ENCODE measurements at places on chromosomes 1 and 21.

DNA sequence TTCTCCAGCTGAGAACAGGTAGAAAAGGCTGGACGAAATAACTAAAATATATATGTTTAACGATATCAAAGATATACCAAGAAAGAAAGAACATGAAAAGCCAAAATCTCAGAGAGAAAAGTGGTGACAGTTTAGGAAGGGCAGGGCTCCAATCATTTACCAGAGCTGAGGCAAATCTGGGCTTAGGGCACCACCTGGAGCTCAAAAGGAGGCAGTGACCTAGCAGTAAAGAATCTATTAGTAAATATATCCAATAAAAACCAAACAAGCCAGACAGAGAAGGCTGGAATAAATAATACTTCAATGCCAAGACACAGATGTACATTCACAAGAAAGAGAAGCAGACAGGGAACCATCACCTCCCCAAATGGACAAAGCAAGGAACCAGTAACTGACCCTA, 43.5 kb downstream of the CHIA start:
- DNase-seq, result no peak

GRCh38 chr1:67830226-67830625, 3.0 kb downstream of the GNG12 start:
- no peak for DNase-seq

DNA sequence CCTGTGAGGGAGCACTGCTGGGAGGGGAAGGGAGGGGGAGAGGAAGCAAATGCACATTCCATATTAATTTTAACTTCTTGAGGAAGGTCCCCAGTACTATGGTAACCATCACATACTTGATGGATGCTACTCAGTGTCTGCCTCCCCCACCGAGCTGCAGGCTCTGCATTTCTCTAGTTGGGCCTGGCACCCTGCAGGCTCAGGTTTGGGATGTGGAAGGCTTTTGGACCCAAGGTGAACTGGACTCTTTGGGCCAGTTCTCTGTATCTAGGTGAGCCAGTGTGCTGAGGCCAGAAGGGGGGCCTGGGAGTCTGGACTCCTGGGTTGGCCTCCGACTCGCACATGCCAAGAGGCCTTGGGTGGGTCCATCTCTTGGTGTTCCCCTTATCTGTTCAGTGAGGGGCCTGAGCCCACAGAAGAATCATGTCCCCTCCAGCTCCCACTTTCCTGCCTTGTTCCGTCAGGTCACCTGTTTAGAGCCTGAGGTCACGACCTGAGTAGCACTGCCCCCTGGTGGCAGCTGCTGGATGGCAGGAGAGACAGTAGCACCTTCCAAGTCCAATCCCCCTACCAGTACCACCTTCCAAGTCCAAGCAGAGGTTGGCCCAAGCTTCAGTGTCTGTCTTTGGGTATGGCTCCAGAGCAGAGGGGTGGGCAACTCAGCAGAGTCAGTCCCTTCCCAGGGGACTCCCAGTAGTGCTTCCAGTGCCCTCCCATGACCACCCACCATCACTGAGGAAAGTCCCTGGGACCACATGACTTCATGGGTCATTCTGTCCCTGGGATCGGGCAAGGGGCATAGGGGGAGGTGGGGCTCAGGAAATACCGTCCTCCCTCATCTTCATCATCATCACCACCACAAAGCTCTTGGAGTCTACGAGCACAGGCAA, 241.8 kb downstream of the TRABD2B start:
- DNase-seq, result no peak

GRCh38 chr1:160489513-160490261, 33.4 kb downstream of the SLAMF6 start:
- DNase-seq, result no peak

GRCh38 chr1:7885513-7886404, 32.9 kb upstream of the UTS2 start:
- DNase-seq, result no peak

DNA sequence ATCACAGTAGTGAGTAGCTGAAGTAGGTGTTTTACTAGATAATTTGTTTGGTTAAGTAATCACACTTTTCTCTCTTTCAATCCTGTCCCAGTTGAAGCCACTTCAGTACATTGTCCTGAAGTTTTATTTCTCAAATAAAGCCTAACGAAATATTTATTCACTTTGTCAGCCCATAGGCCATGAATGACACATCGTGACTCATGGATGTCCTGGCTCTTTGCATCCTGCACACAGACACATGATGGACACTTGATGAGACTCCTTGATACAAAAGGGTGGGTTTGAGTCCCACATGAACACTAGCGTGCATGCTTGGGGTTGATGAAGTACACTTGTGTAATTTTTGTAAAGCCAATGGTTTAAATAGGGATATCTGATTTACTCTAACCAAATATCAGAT, 22.7 kb upstream of the LAMC2 start:
- DNase-seq, result no peak

GRCh38 chr1:80675454-80675853, 1125.3 kb upstream of the ADGRL2 start:
- DNase-seq, result no peak

DNA sequence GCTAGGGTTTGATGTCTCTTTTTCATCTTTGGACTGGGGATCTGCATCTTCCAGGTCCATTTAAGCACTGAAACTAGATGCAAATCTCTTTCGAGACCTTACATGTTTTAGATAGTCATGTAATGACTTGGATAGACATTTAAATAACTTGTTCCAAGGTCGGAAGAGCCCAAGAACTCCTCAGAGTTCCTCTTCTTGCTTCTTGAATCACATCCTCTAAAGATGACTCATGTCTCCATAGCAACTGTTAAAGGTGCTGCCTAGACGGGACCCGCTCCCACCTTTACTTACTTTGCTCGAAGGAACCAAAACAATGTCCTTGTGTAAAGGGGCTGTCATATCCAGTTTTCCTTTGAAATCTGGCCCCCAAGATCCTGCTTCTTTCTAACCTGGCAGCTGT, 130.0 kb downstream of the EDEM3 start:
- no peak for DNase-seq

DNA sequence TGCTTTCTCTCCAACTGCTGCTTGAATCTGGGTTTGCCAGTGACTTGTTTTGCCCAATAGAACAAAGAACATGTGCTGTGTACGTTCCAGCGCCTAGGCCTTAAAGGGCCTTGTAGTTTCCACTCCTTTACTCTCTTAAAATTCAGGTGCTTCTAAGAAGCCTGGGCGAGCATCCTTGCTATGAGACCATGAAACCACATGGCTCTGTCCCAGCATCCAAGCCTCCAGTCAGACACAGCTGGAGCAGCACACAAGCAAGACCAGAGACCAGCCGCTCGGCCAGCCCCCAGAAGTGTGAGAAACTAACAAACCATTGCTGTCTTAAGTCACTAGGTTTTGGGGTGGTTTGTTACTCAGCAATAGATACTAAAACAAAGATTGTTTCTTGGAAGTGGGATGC, 15.1 kb downstream of the PLEKHO1 start:
- no peak for DNase-seq

GRCh38 chr1:119662034-119662437, 14.0 kb upstream of the ZNF697 start:
- no peak for DNase-seq

GRCh38 chr1:247146671-247147070, 25.1 kb downstream of the ZNF124 start:
- no peak for DNase-seq

DNA sequence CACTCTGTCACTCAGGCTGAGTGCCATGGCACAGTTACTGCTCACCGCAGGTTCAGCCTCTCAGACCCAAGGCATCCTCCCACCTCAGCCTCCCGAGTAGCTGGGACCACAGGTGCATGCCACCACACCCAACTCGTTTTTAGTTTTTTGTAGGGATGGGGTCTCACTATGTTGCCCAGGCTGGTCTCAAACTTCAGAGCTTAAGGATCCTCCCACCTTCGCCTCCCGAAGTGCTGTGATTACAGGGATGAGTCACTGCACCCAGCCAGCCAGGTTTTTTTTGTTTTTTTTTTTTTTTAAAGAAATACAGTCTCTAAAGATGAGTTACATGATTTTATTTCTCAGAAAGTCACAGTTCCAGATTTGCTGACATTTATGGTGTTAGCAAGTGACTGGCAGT, 29.0 kb downstream of the BACE2 start:
- DNase-seq, result no peak

- DNase-seq, result no peak
These were observed 14.4 kb upstream of the DIPK1A start for GRCh38 chr1:92975551-92976232.

GRCh38 chr1:147640553-147641165, 29.7 kb downstream of the ACP6 start:
- DNase-seq, result peak; percentile 66

DNA sequence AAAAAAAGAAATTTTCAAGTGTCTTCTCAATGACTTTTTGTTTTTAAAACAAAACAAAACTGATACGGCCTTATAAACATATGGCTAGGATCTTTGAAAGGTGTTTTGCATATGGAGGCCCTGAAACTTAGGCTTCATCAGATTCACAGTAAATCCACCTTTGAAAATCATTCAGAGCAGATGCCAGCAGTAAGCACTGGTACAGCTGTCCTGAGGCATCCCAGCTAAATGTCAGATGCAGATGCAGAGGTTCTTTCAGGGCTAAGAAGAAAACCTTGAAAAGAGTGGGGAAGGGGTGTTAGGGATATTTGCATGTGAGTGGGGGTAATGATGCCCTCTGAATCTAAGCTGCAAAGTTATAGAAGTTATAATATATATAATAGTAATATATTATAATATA, 56.2 kb upstream of the GNG12 start:
- no peak for DNase-seq

GRCh38 chr1:222844411-222844779, 29.6 kb downstream of the DISP1 start:
- DNase-seq, result no peak

DNA sequence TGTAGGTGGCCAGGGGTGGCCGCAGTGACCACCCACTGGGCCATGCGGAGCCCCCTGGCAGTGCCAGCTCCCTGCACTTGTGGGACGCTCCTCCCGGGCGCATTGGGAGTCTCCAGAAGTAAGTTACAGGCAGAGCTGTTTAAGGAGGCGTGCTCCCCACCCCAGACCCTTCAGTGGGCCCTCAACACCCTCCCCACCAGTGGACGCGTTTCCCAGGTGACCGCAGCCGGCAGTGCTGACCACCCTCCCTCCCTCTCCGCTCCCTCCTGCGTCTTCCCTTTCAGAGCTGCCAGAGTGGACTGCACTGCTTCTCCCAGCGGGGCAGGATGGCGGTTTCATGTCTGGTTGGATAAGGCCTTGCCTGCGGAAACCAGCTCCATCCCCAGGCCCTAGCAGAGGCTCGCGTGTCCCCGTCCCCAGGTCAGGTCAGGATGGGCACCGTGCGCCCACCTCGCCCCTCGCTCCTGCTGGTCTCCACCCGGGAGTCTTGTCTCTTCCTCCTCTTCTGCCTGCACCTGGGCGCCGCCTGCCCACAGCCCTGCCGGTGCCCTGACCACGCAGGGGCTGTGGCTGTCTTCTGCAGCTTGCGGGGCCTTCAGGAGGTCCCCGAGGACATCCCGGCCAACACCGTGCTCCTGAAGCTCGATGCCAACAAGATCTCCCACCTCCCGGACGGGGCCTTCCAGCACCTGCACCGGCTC, 1.1 kb downstream of the LRRC3 start:
- DNase-seq, result no peak

DNA sequence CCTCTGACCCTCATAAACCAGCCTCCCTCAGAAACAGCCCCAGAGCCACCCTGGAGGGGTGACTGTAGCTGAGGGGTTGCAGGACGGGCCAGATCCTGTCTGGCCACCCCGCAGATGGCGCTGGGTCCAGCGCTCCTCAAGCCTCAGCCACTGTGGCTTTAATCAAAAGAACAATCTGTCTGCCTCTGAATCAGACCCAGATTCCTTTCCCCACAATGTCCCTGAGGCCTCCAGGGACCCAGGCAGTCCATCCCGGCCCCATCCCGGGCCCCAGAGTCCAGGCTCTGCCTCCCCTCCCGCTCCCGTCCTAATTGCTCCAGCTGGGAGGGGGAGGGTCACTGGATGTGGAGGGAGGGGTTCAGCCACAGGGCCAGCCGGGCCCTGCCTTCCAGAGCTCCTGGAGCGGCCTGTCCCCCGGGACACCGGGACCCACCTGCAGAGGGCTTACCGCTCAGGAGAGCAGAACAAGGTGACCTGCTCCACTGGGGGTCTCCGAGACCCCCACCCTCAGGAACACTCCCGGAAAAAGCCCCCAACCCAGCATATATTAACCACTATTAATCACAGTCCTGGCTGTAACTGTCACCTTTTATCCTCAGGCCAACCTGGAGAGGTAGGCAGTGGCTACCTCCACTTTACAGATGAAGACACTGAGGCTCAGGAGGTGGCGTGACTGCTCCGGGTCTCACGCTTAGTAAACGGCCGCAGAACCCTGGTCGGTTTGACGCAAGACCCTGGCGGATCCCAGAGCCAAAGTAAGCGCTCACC, 836 bp upstream of the FBLIM1 start:
- no peak for DNase-seq
